H1 (cell line): ENCODE measurements at places on chromosomes 7 and 10.

DNA sequence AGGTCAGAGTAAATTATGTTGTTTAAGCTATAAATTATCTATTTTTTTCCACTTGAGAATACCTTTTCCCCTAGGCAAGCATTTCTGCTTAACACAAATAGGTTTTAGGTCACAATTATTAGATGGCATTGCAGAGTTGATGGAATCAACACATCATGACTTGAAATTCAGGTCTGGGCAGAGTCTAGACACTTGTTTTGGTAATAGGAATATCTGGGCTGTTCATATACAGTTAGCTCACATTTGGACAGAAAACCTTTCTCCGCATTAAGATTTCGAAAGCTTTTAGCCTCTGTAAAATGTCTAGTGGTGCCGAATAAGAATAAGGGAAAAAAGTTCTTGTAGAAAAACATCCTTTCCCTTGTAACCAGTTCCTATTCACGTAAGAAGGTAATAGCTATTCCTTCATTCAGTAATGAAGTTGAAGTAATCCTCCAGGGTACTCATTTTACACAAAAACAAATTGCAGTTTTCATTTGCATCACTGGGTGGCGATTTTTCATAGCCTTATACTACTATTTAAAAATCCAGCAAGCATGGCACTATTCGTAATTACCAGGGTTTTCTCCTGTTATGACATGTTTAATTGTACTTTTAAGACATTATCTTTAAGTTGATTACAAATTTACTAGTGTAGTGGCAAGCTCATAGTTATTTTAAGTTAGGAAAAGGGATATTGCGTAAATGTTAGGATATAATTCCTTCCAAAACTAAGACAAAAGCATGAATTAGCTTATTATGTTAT, 37.0 kb downstream of the RPA3 start:
- no peak overlapping the region for H3K4me3 ChIP-seq
- H3K4me1 ChIP-seq = no peaks in the 10 kb centered on the region
- DNase-seq = no peak
- no peaks in the 10 kb centered on the region for H3K36me3 ChIP-seq
- no peaks in the 10 kb centered on the region for H3K27me3 ChIP-seq
- H3K27ac ChIP-seq = no peak overlapping the region

DNA sequence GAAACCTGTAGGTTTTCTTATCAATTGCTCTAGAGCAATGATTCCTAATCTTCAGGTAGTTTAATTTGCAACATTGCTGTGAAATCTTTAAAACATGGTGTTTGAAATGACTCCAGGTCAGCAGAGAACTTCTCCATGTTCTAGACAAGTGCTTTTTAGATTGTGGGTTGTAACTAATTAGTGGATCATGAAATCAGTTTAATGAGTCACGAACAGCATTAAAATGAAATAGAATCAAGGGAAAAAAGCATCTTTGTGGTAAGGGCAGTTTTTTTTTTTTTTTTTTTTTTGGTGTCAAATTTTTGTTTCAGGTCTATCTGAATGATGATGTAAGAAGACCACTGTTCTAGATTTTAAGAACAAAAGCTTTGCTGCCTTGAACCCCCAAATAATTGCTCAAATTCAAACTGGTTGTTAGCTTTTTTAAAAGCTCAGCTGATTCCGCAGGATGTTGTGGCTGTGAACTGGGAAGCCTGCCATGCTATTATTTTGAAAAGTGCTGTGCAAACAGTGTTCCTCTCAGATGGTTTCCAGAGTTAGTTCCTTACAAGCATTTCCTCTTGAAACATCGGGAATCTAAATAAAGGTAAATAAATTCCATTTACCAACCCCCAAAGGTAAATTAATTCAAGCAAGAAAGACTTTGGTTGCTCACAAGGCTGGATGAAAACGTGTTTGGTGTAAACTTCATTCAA, 13.1 kb upstream of the PDK4 start:
- no peaks in the 10 kb centered on the region for H3K36me3 ChIP-seq
- no peak overlapping the region for H3K27ac ChIP-seq
- no peak overlapping the region for H3K4me3 ChIP-seq
- H3K27me3 ChIP-seq = no peaks in the 10 kb centered on the region; the same call in 1 of the 2 replicates
- no peaks in the 10 kb centered on the region for H3K4me1 ChIP-seq
- DNase-seq = no peak

DNA sequence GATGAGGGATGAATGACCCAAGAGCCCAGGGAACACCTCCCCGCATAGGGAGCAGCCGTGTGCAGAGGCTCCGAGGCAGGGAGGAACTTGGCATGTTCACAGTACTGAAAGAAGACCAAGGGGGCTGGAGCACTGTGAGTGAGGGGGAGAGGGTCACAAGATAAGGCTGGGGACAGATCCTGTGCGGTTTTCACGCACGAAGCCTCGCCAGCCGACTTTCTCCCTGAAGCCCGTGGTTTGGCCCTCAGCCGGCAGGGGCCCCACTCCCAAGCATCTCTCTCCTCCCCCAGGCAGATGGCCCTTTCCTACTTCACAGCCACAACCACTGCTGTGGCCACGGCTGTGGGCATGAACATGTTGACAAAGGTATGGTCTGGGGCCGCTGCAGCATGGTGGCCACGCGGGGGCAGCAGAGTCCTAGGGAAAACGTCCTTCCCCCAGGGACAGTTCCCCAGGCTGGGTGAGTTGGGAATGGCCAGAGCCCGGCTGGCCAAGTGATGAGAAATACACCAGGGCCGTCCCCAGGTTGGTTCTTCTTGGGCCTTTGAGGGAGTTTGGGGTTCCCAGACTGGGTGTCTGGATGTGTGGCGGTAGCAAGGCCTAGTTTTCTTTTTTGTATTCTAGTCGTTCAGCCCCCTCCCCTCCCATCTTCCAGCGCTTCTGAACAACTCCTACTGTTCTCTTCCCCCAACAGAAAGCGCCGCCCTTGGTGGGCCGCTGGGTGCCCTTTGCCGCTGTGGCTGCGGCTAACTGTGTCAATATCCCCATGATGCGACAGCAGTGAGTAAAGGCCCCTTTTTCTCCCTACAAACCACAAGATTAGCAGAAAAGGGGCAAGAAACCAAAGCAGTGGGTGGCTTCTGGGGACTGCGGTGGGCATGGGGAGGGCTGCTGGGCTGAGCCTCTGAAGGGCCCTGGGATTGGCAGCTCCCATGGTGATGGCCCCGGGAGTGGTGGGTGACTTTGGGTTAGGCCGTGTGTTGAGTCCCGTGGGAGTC, 14.4 kb upstream of the WBP1L start:
- no peaks in the 10 kb centered on the region for H3K4me1 ChIP-seq
- H3K4me3 ChIP-seq = no peak overlapping the region
- peak; percentile 97 for DNase-seq
- no peaks in the 10 kb centered on the region for H3K27me3 ChIP-seq
- peaks cover 62% of the 10 kb centered on the region for H3K36me3 ChIP-seq

GRCh38 chr10:101028446-101029337, 2.2 kb downstream of the PDZD7 start:
- peaks cover 17% of the 10 kb centered on the region for H3K4me1 ChIP-seq
- H3K27me3 ChIP-seq = peaks cover 25% of the 10 kb centered on the region
- no peak for DNase-seq
- H3K36me3 ChIP-seq = no peaks in the 10 kb centered on the region

GRCh38 chr7:139339025-139339424, 2.1 kb upstream of the FMC1 start:
- H3K4me1 ChIP-seq = peaks cover 4% of the 10 kb centered on the region
- no peak for DNase-seq
- H3K27ac ChIP-seq = no peak overlapping the region
- no peak overlapping the region for H3K4me3 ChIP-seq
- H3K36me3 ChIP-seq = 0 out of 2 replicates have a peak, but pooled peaks cover 3% of the 10 kb centered on the region

- H3K4me1 ChIP-seq = peaks cover 17% of the 10 kb centered on the region
- DNase-seq = no peak
- no peak overlapping the region for H3K27ac ChIP-seq
- H3K27me3 ChIP-seq = no peaks in the 10 kb centered on the region
- H3K36me3 ChIP-seq = no peaks in the 10 kb centered on the region
Observed at GRCh38 chr7:2109251-2109872, 123.4 kb downstream of the MAD1L1 start.

DNA sequence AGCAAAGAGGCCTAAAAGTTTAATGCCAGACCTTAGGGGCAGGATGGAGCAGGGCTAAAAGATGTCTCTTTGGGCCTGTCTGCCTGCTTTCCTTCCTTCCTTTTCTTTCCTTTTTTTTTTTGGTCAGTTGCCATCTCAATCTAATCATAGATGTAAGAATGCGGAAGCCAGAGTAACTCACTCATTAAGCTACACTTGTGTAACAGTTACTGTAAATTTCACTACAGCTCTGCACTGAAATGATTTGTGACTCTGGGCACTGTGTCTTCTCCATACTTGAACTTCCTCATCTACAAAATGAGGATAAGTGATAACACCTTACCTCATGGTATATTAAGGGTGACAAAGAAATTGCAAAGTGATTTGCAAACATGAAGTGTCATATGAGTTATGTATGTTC, 75.5 kb upstream of the AGK start:
- H3K36me3 ChIP-seq = no peaks in the 10 kb centered on the region
- no peaks in the 10 kb centered on the region for H3K27me3 ChIP-seq
- H3K4me3 ChIP-seq = no peak overlapping the region

DNA sequence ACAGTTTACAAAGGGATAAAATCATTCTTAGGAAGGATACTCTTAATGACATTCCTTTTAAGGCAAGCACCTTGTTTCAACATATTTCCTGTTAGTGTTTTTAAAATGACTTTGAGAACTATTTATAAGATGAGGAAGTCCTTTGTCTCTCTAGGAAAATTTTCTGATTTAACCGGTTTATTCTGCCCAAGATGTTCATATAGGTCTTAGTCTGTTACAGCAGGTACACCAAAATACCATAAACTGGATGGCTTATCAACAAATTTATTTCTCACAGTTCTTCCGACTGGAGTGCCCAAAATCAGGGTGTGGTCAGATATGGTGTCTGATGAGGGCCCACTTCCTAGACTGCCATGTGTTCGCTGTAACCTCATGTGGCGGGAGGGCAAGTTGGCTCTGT, 77.9 kb downstream of the GSAP start:
- no peak overlapping the region for H3K27ac ChIP-seq
- no peak for DNase-seq
- H3K36me3 ChIP-seq = no peaks in the 10 kb centered on the region
- no peak overlapping the region for H3K4me3 ChIP-seq
- H3K27me3 ChIP-seq = no peaks in the 10 kb centered on the region

DNA sequence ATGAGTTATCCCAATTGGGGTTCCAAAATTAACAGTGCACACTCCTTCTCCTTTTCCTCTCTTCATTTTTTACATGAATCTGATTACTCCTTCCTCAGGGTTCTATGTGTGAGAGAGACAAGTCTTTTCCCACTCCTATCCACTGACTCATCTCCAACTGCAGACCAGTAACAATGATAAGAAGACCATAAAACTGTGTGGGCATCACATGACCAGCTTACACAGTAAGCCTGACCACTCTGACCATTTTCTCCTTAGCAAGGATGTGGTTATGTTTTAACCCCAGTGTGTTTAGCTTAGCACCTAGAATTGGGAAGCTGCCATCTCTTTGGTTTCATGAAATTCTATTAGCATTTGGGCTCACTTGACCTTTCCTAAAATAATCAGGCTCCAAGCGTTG, 145.0 kb upstream of the CALCR start:
- H3K36me3 ChIP-seq = no peaks in the 10 kb centered on the region
- no peak overlapping the region for H3K27ac ChIP-seq
- H3K4me1 ChIP-seq = no peaks in the 10 kb centered on the region
- H3K4me3 ChIP-seq = no peak overlapping the region

DNA sequence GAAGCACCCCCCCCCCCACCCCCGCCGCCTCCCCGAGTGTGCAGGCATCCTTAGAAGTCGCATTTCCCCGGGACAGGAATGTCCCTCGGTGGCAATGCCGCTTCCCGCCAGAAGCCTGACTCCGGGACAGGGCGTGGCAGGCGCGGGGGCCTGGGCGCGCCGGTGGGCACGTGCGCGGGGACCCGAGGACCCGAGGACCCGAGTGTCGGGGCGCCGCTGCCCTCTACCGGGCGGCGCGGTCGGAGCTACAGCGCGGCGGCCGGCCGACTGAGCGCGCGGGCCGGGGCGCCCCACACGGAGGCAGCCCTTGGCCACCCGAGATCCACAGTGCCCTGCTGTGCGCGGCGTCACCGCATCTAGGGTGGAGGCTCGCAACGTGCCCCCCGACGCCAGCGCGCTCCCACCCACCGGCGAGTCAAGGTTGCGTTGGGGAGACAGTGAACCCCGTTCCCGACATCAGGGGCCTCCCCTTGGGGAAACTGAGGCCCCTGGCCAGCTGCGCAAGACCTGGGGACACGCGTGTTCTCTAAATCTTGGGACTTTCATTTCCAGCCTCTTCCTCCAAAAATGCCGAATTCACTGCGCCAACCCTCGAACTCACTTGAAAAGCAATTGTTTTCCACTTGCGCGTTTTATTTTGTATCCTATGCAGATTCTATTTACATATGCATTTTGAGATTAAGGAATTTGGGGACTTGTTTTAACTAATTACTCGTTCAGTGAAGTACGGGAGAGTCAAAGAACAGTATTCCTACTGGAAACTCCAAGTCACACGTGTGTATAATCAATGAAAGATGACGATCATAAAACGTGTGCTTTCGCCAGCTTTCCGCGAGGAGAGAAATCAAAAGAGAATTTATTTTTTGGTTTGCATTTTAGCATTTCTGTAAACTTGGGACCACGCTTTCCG, 3.1 kb upstream of the CUX1 start:
- peaks cover 12% of the 10 kb centered on the region for H3K4me1 ChIP-seq
- H3K27ac ChIP-seq = no peak overlapping the region
- peak; percentile 78 for DNase-seq
- H3K4me3 ChIP-seq = peak overlapping the region; percentile 88
- H3K36me3 ChIP-seq = no peaks in the 10 kb centered on the region

DNA sequence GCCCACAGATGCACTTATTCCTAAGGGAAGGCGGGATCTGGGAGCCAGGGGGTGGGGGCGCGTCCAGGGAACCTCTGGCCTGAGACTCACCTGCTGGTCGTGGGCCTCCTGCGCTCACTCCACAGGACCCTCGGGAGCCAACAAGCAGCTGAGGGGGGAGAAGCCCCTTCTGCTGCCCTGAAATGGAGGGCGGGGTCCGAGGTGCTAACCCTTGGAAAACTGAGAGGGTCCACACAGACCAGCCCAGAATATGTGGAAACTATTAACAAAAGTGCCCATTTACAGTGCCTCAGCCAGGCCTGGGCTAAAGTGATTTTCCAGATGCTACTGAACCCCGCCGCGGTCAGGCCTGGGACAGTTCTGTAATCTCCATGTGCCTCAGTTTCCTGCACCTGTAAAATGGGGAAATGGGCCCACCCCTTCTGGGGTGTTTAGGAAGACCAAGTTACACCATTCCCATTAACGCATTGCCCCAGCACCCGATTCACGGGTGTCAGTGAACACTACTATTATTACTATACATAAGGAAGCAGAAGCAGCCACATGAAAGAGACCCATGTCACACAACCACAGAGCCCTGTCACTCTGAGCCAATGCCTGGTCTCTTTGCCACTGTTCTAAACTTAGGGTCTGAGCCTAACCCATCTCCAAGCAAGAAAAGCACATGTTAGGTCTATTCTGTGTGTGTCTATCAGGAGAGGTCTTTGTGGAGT, 630 bp upstream of the VSTM4 start:
- H3K36me3 ChIP-seq = no peaks in the 10 kb centered on the region
- DNase-seq = no peak
- no peaks in the 10 kb centered on the region for H3K4me1 ChIP-seq
- peaks cover 12% of the 10 kb centered on the region; the same call in 1 of the 2 replicates for H3K27me3 ChIP-seq

GRCh38 chr10:21954132-21954531, 49.4 kb downstream of the DNAJC1 start:
- H3K4me1 ChIP-seq = no peaks in the 10 kb centered on the region
- H3K27me3 ChIP-seq = no peaks in the 10 kb centered on the region
- no peak for DNase-seq
- no peak overlapping the region for H3K27ac ChIP-seq
- H3K36me3 ChIP-seq = no peaks in the 10 kb centered on the region
